ENCODE measurements at places on chromosomes 16 and 17.
A peak's percentile ranks its signal among the peaks of the same experiment; 100 is the strongest.

DNA sequence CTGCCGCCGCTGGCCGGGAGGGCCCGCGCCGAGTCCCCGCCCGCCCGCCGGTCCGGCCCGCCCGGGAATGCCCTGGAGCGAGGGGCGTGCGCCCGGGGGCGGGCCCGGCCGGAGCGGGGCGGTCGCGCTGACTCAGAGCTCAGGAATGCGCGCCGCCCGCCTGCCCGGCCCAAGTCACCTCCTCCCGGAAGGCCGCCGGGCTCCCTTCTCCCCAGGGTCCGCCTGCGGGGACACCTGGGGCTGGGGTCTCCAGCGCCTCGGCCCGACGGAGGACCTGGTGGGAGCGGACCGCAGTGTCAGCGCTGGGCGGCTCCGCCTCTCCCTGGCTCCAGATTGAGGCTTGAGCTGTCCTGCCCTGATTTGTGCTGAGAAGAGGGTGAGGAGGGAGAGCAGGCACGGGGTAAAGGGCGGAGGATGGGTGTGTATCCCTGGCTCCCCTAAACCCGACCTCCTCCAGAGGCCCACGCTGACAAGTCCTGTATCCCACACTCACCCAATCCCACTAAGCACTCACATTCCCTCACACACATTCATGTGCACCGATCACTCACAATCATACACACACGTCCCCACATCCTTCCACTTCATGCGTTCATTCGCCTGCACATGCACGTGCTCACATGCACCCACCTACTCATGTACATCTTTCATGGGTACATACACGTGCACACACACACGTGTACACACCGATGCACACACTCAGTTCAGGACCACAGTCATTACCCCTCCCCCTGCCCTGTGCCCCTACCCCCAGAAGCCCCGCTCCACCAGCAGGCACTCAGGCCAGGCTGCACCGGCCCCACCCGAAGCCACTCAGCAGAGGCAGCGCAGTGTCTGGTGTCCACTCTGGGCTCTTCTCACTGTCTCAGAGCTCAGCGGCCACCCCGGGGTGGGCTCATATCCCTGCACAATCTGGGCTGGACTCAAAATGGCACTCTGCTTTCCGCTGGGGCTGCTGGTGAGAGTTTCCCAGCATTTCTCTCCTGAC is at the start of gene RHBDF1:
TSS of gene RHBDF1 (minus strand) at position 71 of the 988 bp plus-strand sequence. CDS start 7,616 bp downstream, outside the sequence.
- DNase-seq = no peak

GRCh38 chr16:59632276-59632855 is 898.2 kb upstream of the GOT2 start:
- DNase-seq = peak; percentile 14

DNA sequence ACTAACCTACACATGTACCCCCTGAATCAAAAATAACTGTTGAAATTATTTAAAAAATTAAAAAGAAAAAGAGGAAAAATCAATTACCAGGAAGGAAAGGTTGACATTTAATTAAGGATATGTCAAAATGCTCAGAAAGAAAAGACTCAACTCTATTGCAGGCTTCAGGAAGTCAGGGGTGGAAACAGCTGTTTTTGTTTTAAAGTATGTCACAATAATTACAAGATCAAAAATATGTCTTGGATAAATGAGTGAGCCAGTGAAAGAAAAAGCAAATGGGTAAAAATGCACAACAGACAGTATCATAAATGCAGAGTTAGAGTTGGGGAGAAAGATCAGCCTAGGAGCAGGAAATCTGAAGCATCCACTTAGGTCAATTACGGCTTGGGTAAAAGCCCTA is 146.0 kb downstream of the CDH11 start:
- DNase-seq = no peak

DNA sequence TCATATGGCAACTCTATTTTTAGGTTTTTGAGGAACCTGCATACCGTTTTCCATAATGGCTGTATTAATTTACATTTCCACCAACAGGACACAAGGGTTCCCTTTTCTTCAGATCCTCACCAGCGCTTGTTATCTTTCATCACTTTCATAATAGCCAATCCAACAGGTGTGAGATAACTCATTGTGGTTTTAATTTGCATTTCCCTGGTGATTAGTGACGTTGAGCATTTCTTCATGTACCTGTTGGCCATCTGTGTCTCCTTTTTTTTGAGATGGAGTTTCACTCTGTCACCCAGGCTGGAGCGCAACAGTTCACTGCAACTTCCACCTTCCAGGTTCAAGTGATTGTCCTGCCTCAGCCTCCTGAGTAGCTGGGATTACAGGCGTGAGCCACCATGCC is 36.2 kb upstream of the ABCC3 start:
- no peak for DNase-seq

DNA sequence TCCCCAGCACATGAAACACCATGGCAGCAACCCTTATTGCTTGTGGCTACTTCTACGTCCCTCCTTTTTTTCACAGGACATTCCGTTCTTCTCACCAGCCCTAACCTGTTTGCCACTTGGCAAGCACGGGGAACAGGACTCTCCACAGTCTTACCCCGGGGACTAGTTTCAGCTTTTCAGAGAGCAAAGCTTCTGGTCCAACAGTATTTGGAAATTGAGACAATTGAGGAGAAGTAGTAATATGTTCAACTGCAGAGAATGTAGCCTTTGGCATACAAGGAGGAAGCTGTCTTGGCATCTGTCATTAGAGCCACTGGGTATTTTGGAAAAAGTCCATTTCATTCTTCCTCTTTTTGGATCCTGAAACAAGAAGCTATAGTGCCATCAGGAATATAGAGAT is 65.7 kb downstream of the MAP2K6 start:
- DNase-seq = no peak

DNA sequence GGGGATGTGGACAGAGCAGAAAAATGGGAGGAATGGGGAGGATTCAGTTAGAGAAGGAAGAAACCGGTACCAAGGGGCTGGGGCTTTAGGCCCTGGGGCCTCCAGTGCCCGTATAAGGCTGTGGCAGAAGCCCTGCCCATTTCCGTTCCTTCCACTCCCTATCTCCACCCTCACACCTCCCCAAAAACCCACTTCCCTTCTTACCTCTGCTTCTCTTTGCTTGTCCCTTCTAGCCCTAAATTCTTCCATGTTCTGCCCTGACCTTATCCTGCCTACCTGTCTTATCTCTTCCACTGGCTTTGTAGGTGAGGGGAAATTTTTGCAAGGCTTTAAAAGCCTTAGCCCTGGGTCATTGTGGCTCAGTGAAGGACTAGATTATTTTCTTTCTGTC is 4.1 kb downstream of the RNF167 start:
- DNase-seq = no peak

DNA sequence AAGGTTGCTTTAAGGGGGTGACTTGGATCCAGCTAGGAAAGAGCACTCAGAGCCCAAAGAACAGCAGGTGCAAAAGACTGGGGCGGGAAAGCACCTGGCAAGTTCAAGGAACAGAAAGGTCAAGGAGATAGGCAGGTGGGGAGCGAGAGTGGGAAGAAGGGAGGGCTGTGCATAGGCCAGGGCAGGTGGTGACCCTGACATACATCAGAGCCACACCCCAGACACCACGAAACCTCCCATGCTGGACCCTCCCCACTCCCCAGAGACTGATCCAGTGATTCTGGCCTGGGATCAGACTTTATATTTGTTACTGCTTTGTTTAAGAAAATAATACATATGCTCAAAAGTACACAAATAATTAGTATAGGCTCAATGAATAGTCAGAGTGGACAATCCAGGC is 48.5 kb upstream of the RBFOX3 start:
- DNase-seq = no peak
